ENCODE measurements at places on chromosomes 12 and 14.

GRCh38 chr14:104034976-104035699 is 50.4 kb upstream of the ASPG start:
- H3K27ac ChIP-seq, result no peak overlapping the region
- no peak for DNase-seq
- H3K36me3 ChIP-seq, result no peaks in the 10 kb centered on the region

DNA sequence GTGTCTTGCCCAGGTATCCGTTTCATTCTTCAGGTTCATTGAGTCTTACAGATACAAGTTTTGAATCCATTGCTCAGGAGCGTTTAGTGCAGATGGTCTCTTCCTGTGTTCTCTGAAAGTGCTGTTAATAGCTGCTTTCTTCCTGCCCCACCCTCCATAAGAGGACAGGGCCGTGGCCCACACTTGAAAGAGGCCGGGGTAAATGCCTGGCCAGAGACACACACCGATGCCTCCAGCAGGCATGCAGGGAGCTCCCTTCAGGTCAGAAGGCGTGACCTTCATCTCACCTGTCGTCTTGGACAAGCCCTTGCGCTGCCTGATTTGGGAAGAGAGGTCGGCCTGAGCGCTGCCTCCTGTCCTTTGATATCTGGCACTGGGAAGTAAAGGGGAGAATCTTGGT is 11.6 kb downstream of the PRKAB1 start:
- H3K36me3 ChIP-seq, result peaks cover 44% of the 10 kb centered on the region
- no peaks in the 10 kb centered on the region for H3K27me3 ChIP-seq
- DNase-seq, result no peak
- no peak overlapping the region for H3K27ac ChIP-seq
- peaks cover 32% of the 10 kb centered on the region for H3K4me1 ChIP-seq

GRCh38 chr12:64895526-64895925 is 71.1 kb downstream of the TBC1D30 start:
- DNase-seq, result peak; percentile 60
- H3K4me1 ChIP-seq, result peaks cover 10% of the 10 kb centered on the region
- no peaks in the 10 kb centered on the region for H3K36me3 ChIP-seq
- no peak overlapping the region for H3K27ac ChIP-seq

- no peaks in the 10 kb centered on the region for H3K27me3 ChIP-seq
- H3K27ac ChIP-seq, result peak overlapping the region; percentile 77
- peaks cover 21% of the 10 kb centered on the region for H3K36me3 ChIP-seq
- peak overlapping the region; percentile 55 for H3K4me3 ChIP-seq
Measured at GRCh38 chr12:76449993-76450392, 101.8 kb upstream of the BBS10 start.

DNA sequence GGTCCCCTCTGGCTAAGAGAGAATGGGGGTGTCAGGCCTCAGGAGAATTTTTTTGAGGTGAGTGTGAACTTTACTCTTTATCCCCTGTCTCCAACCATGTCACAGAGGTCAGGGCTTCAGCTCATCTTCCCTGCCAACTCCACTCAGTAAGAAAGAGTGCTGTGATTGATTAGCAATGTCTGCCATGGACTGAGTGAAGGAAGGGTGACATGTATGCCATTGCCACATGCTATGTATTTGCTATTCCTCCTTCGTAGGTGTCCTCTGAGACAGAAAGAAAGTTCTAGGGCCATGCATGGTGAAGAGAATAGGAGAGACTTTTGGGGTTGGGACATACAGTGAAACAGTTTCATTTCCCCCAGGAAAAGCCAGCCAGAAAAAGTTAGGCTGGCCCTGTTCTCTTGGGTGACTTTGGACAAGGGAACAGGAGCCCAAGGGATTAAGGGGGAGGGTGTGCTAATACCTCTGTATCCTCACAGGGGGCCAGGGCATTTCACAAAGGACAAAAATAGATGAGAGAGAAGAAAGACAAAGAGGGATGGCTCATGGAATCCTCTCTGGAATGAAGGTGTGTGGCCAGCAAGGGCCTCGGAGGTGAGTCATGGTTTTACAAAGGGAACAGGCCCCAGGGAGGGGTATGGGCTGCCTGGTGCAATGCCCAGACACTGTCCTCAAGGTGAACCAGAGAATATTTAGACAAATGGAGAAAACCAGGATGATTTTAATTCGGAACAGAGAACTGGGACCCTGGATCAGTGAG is 13.9 kb upstream of the MYL2 start:
- no peaks in the 10 kb centered on the region for H3K36me3 ChIP-seq
- DNase-seq, result peak; percentile 12
- no peak overlapping the region for H3K27ac ChIP-seq
- H3K4me1 ChIP-seq, result peaks cover 7% of the 10 kb centered on the region

DNA sequence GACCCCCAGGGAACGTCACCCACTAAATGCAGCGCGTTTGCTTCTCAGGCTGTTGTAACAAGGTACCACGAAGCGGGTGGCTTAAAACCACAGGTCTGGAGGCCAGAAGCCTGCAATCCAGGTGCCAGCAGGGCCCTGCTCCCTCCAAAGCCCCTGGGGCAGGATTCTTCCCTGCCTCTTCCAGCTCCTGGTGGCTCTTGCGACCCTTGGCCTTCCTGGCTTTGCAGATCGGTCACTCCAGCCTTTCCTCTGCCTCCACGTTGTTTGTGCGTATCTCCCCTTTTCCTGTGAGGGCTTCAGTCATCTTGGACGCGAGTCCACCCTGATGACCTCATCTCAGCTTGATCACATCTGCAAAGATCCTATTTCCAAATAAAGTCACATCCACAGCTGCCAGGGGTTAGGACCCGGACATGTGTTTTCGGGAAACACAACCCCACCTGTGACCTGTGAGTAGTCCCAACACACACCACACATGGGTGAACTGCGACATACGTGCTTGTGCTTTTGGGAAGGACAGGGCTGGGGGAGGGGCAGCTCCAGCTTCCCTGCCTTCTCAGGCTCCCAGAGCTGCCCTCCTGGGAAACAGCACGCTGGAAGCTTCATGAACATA is 114.5 kb upstream of the NCOR2 start:
- H3K4me3 ChIP-seq, result peak overlapping the region; percentile 16
- peaks cover 63% of the 10 kb centered on the region for H3K4me1 ChIP-seq
- DNase-seq, result no peak

DNA sequence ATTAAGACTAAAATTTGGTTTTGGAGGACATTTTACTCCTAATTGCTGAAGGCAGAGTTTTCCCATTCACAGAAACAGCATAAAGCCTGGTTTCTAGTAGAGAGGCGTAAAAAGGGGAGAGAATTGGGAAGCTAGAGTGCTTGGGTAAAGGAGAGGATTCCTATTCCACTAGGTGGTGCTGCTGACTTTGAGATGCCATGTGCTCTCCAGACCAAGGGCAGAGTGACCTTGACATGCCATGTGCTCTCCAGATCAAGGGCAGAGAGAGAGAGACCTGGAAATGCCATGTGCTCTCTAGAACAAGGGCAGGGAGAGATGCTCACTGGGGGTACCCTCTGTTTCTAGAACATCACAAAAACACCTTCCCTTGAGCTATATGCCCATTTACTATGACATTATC is 176.2 kb upstream of the PDZRN4 start:
- no peak overlapping the region for H3K27ac ChIP-seq
- H3K36me3 ChIP-seq, result no peaks in the 10 kb centered on the region
- H3K4me3 ChIP-seq, result no peak overlapping the region

GRCh38 chr14:50943943-50944646 is at the start of gene PYGL:
Gene PYGL (minus strand): TSS chr14:50944483. CDS start chr14:50944403, 80 bp downstream.
- peaks cover 50% of the 10 kb centered on the region for H3K4me1 ChIP-seq
- H3K27ac ChIP-seq, result peak within 1 kb of the TSS; percentile 75
- H3K4me3 ChIP-seq, result peak within 1 kb of the TSS; percentile 91
- DNase-seq, result peak; percentile 39
- H3K27me3 ChIP-seq, result no peaks in the 10 kb centered on the region
- peaks cover 11% of the 10 kb centered on the region for H3K36me3 ChIP-seq

DNA sequence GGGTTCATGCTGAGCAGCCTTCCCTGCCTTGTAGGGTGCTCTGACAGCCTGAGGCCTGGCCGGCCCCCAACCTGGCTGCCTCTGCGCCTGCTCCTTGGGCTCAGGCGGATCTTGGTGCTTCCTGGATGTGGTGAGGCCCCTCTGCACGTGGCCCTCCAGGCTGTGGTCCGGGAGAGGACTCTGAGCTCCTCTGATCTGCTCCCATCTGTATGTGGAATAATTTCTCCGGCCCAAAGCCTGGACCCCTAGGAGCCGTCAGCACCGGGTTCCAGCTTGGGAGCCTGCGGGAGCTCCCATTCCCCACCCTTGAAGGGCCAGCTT is 21.3 kb upstream of the EIF2B2 start:
- no peaks in the 10 kb centered on the region for H3K36me3 ChIP-seq
- peaks cover 2% of the 10 kb centered on the region for H3K27me3 ChIP-seq
- peak overlapping the region; percentile 72 for H3K27ac ChIP-seq
- H3K4me3 ChIP-seq, result no peak overlapping the region
- peaks cover 43% of the 10 kb centered on the region for H3K4me1 ChIP-seq

- peaks cover 12% of the 10 kb centered on the region for H3K36me3 ChIP-seq
- no peak overlapping the region for H3K4me3 ChIP-seq
- no peak overlapping the region for H3K27ac ChIP-seq
- no peak for DNase-seq
Measured at GRCh38 chr12:42945927-42946326, 356.4 kb upstream of the PRICKLE1 start.

DNA sequence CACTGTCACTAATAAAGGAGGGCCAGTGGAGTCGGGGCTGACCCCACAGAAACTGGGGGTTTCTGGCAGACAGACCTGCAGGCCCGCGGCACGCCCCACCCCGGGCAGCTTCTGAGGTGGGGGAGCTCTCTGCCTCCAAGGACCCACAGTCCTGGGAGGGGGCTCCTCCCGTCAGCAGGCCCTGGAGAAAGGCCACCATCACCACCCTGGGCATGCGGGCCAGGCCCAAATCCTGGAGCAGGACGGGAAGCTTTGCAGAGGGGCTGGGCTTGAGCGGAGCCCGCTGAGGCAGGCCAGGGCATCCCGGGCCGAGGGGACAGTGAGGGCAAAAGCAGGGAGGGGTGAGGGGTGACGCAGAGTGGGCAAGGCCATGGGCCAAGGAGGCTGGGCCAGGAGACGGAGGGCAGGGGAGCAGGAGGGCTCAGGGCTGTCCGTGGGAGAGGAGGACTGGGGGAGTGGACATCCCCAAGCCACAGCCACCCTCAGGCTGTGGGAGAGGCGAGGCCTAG is 11.1 kb upstream of the GPR132 start:
- H3K36me3 ChIP-seq, result no peaks in the 10 kb centered on the region
- H3K27ac ChIP-seq, result no peak overlapping the region
- no peaks in the 10 kb centered on the region for H3K4me1 ChIP-seq
- H3K4me3 ChIP-seq, result no peak overlapping the region
- no peak for DNase-seq

DNA sequence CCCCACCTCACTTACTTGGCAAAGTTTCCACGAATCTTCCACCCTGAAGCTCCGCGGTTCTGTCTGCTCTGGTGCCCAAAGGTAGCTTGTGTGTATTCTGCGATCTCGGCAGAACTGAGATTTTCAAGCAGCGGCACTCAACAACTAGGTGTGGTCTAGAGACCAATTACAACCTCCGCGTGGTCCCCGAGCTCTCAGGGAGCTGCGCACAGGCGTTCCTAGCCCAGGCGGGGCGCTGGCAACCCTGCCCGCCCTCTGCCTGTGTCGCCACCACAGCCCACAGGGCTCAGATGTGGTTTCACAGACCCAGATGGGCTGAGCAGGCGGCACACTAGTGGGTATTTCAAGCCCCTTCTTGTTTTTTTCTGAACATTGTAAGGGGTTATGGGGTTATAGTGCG is 1.5 kb upstream of the DIABLO start:
- no peak overlapping the region for H3K27ac ChIP-seq
- DNase-seq, result no peak
- H3K4me1 ChIP-seq, result peaks cover 23% of the 10 kb centered on the region
- H3K4me3 ChIP-seq, result no peak overlapping the region

GRCh38 chr12:30837595-30837994 is 82.8 kb upstream of the CAPRIN2 start:
- DNase-seq, result no peak
- H3K27ac ChIP-seq, result no peak overlapping the region
- H3K27me3 ChIP-seq, result peaks cover 32% of the 10 kb centered on the region
- H3K4me3 ChIP-seq, result no peak overlapping the region
- H3K4me1 ChIP-seq, result no peaks in the 10 kb centered on the region

- peak overlapping the region; percentile 100 for H3K4me3 ChIP-seq
- H3K27ac ChIP-seq, result peak overlapping the region; percentile 60
- DNase-seq, result peak; percentile 44
- peaks cover 52% of the 10 kb centered on the region for H3K4me1 ChIP-seq
Measured at GRCh38 chr12:110744151-110744571, 1.5 kb upstream of the PPP1CC start.

- DNase-seq, result no peak
- no peaks in the 10 kb centered on the region for H3K36me3 ChIP-seq
- peaks cover 13% of the 10 kb centered on the region for H3K4me1 ChIP-seq
- H3K27ac ChIP-seq, result no peak overlapping the region
Measured at GRCh38 chr12:6116471-6117021, 7.9 kb downstream of the VWF start.

DNA sequence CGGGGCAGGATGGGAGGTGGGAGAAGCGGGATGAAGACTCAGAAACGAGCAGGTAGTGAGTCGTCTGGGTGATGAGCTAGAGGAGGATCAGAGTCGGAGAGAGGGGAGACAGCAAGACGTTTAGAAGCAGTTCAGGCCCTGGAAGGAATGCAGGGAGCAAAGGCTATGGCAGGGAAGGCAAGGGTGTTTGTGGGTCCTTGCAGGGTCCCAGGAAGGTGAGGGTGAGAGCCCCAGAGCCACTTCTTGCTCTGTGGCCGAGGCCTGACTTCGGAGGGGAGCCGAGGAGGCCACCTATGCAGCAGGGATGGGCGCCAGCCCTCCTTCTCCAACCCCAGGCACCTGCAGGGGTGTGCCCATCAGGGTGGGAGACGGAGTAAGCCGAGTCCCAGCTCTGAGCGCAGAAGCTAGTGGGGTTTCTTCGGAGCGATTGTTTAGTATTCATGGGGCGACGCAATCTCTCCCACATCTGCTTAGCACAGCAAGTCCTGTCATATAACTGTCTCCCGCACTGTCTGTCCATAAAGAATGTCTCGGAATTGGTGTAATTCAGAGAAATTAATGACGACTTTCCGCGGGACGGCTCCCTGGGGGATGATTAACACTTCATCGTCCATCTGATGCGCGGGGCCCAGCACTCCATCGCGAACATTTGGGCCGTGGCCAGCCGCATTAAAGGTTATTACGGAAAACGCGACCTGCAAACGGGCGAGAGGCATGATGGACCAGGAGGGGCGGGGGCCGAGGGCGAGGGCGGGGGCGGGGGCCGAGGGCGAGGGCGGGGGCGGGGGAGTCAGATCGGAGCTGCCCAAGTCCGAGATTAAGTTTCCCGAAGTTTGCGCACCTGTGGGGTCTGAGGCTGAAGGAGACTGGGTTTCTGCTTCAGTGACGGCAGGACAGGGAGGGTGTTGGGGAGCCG is 12.2 kb upstream of the CALCOCO1 start:
- peaks cover 58% of the 10 kb centered on the region for H3K27me3 ChIP-seq
- DNase-seq, result no peak
- peak overlapping the region; percentile 36 for H3K4me3 ChIP-seq
- H3K27ac ChIP-seq, result no peak overlapping the region

GRCh38 chr12:124392271-124392666 is 97.4 kb downstream of the RFLNA start:
- peaks cover 9% of the 10 kb centered on the region for H3K27me3 ChIP-seq
- DNase-seq, result peak; percentile 48
- peaks cover 25% of the 10 kb centered on the region for H3K36me3 ChIP-seq
- peak overlapping the region; percentile 96 for H3K4me3 ChIP-seq
- H3K4me1 ChIP-seq, result peaks cover 71% of the 10 kb centered on the region
